Psoas muscle (tissue), 8 donors: ENCODE measurements at places on chromosomes 11 and 22. TPM values are rescaled to one million over a fixed set of nuclear protein-coding genes. Genes with fewer than 3 reads are reported as not detected.

DNA sequence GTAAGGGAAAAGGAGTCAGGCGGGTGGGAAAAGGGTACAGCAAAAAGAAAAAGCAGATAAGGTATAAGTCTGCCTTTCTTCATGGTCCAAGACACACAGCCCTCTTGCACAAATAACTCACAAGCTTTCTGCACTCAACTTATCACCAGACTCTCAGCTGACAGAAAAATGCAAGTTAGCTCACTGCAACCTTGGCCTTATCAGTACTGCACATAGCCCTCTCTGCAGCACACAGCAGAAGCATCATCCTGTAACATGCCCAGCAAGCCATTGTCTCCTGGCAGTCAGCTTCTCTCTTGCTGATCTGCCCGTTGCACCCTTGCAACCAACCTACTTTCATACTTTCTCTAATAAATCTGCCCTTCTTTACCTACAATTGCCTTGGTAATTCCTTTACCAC is 5.8 kb downstream of the ZBTB44 start:
- no peak for DNase-seq
- no peaks in the 10 kb centered on the region for H3K36me3 ChIP-seq
- no peaks in the 10 kb centered on the region for H3K27me3 ChIP-seq
- no peak overlapping the region for H3K27ac ChIP-seq
- H3K4me1 ChIP-seq: peaks cover 40% of the 10 kb centered on the region
- H3K4me3 ChIP-seq: no peak overlapping the region

- DNase-seq: no peak
- H3K36me3 ChIP-seq: no peaks in the 10 kb centered on the region
- peak overlapping the region; percentile 72 for H3K4me3 ChIP-seq
- H3K27ac ChIP-seq: no peak overlapping the region
- H3K27me3 ChIP-seq: no peaks in the 10 kb centered on the region
These were observed 10.2 kb downstream of the ROBO3 start for GRCh38 chr11:124875401-124875800.

Gene SPI1
- total RNA-seq: 8.3 TPM

GRCh38 chr11:133137939-133138338 is 394.4 kb downstream of the OPCML start:
- H3K36me3 ChIP-seq: no peaks in the 10 kb centered on the region
- no peak for DNase-seq
- no peaks in the 10 kb centered on the region for H3K4me1 ChIP-seq

GRCh38 chr22:43090130-43090789 is 1.1 kb upstream of the TTLL1 start:
- H3K4me1 ChIP-seq: no peaks in the 10 kb centered on the region
- no peak overlapping the region for H3K4me3 ChIP-seq
- no peak overlapping the region for H3K27ac ChIP-seq
- no peaks in the 10 kb centered on the region for H3K36me3 ChIP-seq
- no peaks in the 10 kb centered on the region for H3K27me3 ChIP-seq

Gene KCNJ1
- not detected for total RNA-seq

DNA sequence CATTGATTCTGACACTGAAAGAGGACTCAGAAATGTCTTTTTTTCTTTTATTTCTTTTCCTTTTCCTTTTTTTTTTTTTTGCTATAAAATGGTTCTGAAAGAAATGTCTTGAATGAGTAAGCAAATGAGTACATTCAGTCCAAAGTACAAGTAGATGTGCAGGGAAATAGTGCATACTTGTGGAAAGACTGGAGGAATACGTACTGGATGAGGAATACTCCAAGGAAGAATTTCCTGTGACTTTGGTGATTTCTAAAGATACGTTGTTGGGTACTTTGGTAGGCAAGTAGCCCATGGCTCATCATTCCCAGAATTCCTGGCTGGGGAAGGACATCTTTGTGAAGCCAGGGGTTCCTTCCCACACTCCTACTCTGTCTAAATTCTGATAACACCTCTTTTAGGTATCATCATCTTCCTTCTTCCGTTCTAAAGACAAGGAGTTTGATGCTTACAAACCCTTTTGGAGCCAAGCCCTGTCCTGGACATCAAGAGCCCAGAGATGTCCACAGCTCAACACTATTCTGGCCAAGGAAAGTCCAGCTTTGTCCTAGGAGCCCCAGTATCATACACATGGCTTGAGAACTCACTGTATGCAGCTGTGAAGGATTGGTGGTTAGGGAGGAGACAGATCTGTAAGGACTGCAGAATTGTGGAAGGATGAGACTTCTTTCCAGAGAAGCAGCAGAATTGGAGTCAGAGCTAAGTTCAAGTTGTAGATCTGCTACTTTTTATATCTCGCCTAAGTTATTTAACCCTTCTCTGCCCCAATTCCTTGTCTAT is 4.8 kb upstream of the NUP98 start:
- no peaks in the 10 kb centered on the region for H3K36me3 ChIP-seq
- no peak overlapping the region for H3K4me3 ChIP-seq
- no peak overlapping the region for H3K27ac ChIP-seq
- H3K27me3 ChIP-seq: no peaks in the 10 kb centered on the region
- no peak for DNase-seq
- H3K4me1 ChIP-seq: no peaks in the 10 kb centered on the region

DNA sequence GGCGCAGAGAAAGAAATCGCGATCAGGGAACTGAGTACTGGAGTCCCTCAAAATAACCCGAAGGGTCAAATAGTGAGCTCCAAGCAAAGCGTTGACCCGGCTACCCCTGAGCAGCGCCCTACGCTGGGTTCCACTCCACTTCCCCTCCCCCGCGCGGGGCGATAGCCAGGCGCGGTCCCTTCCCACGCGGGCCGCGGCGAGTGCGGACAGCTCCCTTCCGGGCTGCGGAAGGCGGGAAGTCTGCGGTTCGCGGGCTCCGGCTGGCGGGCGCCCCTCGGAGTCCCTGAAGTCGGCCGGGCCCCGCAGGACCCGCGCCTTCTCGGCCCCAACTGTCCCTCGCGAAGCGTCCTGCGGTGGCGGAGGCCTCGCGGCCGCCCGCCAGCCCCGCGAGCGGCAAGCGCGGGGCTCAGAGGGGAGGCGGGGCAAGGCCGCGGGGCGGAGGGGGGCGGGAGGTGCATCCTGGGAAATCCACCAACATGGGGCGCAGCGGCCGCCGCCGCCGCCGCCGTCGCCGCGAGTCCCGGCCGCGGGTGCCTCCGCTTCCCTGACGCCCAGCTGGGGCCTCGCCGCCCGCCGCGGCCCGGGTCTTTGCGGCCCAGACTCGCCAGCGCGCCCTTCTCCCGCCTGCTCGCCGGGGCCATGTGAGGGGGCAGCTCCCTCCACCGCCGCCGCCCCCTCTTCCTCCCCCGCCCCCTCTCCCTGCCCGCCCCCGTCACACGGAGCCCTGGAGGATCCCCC is at the start of gene QSER1:
QSER1 (plus strand) TSS at position 457 of the 738 bp plus-strand sequence. CDS start 315 bp downstream, outside the sequence.
- peak; percentile 83 for DNase-seq
- peak within 1 kb of the TSS; percentile 78 for H3K4me3 ChIP-seq
- H3K36me3 ChIP-seq: no peaks in the 10 kb centered on the region

GRCh38 chr11:61675826-61676225 is 4.4 kb upstream of the DAGLA start:
- no peaks in the 10 kb centered on the region for H3K36me3 ChIP-seq
- no peak overlapping the region for H3K27ac ChIP-seq
- DNase-seq: no peak
- no peak overlapping the region for H3K4me3 ChIP-seq

Gene FXYD6
- 27.9 TPM for total RNA-seq

DNA sequence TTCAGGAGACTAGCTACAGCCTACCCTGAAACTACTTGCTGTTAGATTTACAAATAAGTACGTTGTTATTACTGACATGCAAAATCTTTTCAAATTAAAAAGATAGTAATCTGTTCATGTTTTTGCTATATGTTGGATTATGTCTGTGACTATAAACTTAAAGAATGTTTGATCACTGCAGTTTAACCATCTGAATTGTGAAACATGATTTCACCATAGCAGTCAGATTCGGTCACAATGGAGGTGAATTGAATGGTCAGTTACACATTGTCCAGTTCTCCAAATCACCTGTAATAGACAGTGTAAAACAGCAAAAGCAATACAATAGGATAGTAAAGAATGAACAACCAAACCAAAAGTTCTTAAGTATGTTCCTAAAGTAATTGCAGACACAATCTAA is 43.3 kb downstream of the CCDC83 start:
- H3K4me1 ChIP-seq: no peaks in the 10 kb centered on the region
- H3K4me3 ChIP-seq: no peak overlapping the region
- H3K27ac ChIP-seq: no peak overlapping the region
- no peak for DNase-seq
- H3K36me3 ChIP-seq: no peaks in the 10 kb centered on the region

- peaks cover 3% of the 10 kb centered on the region for H3K27me3 ChIP-seq
- no peak overlapping the region for H3K27ac ChIP-seq
- DNase-seq: no peak
- H3K4me3 ChIP-seq: no peak overlapping the region
- H3K36me3 ChIP-seq: no peaks in the 10 kb centered on the region
These were observed 82.0 kb upstream of the SC5D start for GRCh38 chr11:121210445-121211080.

Gene LUZP2
- not detected for total RNA-seq

Gene MMP7
- total RNA-seq: not detected

DNA sequence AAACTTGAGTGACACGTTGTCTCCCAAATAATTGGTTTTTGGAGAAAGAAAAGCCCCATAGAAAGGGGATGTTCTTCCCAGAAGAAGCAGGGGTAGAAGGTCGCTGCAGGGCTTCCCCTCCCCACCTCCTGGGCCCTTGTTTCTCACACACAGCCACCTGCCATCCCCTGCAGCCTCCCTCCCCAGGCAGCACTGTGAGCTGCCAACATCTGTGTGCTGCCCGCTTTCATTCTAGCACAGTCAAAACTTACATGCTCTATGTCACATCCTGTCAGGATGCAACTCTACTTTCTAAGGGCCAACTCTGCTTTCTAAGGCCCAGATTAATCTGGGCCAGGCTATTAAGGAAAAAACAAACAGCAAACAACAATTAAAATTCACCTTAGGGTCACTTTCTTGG is 309.4 kb upstream of the ZC3H12C start:
- no peaks in the 10 kb centered on the region for H3K27me3 ChIP-seq
- H3K4me3 ChIP-seq: no peak overlapping the region
- no peaks in the 10 kb centered on the region for H3K36me3 ChIP-seq
- DNase-seq: no peak

Gene POTEH
- not detected for total RNA-seq

DNA sequence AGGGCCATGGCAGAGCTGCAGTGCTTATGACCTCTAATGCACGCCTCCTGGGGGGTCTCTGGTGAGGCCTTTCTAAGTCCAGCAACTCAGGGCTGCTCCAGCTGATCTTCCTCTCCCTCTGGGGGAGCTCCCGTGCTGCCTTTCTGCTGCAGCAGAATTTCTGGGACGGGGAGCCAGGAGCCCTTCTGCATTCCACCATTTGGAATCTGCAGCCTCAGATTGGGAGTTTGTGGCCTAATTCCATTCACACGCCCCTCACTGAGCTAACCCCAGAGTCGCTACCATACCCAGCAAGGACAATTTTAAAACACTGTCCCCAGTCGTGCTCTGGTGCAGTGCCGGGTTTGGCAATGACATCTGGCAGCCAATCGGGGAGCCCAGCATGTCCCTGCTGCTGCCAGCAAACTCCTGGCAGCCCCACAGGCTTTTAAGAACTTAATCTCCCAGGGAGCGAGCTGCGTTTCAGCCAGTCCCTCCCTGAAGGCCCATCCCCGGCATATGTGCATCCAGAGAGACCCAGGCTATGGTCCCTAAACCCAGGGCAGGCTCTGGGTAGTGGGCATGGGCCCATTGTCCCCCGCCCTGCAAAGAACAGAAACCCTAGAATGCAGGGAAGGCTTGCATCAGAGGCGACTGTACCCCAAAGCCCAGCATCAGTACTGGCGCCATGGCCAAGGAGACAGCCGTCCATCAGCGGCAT is 4.7 kb downstream of the SHANK2 start:
- no peaks in the 10 kb centered on the region for H3K36me3 ChIP-seq
- H3K27me3 ChIP-seq: no peaks in the 10 kb centered on the region
- H3K27ac ChIP-seq: no peak overlapping the region

DNA sequence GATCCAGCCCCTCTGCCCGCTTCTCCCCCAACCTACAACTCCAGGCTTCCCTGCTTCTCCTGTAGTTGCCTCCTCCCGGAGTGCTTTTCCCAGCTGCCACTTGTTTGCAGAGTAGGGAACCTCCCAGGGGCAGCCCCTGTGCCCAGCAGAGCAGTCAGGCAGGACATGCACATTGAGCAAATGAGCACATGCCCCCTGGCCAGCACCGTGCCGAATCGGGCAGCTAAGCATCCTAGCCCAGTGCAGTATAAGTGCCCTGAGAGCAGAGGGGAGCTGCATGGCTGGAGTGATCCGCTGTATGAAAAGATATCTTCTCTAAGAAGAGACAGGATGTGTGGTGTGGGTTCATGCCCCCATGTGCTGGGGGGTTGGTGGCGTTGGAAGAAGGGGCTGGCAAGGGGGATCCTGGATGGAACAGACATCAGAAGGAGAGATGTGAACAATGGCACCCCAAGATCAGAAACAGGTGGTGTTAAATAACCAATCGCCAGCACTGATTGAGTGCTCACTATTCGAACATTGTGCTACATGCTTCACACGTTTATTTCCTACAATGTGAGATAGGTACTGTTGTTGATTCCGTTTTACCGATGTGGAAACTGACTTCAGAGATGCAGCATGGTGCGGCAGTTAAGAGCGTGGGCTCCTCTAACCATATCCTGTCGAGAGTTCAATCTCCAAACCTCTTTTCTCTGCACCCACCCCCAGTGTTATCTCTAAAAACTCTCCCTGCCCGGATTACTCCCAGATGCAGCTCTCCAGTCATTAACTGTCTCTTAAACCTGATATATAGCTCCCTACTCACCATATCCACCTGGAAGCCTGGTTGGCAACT is 1.2 kb downstream of the AIP start:
- no peak for DNase-seq
- peaks cover 11% of the 10 kb centered on the region for H3K4me1 ChIP-seq
- H3K27me3 ChIP-seq: no peaks in the 10 kb centered on the region
- H3K27ac ChIP-seq: peak overlapping the region; percentile 5
- peak overlapping the region; percentile 75 for H3K4me3 ChIP-seq
- H3K36me3 ChIP-seq: no peaks in the 10 kb centered on the region

Gene LMO2
- 47.1 TPM for total RNA-seq

GRCh38 chr11:7501251-7501650 is 12.5 kb upstream of the PPFIBP2 start:
- H3K4me3 ChIP-seq: no peak overlapping the region
- no peaks in the 10 kb centered on the region for H3K27me3 ChIP-seq

Gene UBQLNL
- total RNA-seq: not detected

DNA sequence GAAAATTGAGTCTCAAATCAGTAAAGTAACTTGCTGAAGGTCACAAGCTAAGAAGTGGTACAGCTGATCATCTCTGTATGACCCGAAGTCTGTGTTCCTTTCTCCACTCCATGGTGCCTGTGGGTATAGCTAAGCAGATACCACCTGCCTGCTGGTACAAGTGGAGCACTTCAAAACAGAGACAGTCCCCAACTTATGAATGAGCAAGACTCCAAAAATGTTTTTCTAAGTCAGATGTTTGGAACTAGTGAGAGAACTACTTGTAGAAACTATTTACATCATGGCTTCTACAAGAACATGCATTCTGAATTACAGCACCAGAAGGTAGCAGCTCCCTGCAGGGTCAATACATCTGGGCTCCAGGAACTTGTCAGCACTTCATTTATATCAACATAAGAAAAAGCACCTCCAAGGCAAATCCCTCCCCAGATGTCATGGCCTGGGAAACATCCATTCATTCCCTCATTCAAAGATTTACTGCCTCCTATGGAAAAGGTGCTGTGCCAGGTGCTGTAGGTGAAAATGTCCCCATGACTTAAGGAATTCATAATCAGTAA is 94.7 kb downstream of the SERGEF start:
- peaks cover 22% of the 10 kb centered on the region for H3K4me1 ChIP-seq
- no peak overlapping the region for H3K27ac ChIP-seq
- H3K27me3 ChIP-seq: no peaks in the 10 kb centered on the region
- no peak for DNase-seq
- H3K36me3 ChIP-seq: peaks cover 11% of the 10 kb centered on the region

Gene DRD4
- not detected for total RNA-seq

Gene USH1C
- not detected for total RNA-seq

Gene AMBRA1
- 10.8 TPM for total RNA-seq

Gene SSH3
- total RNA-seq: 10.1 TPM
